Keratinocyte (primary cell): ENCODE measurements at places on chromosomes 7 and 10. TPM values are rescaled to one million over a fixed set of nuclear protein-coding genes. Genes with fewer than 3 reads are reported as not detected.

The ADAMTS14 gene
- polyA plus RNA-seq = 0.09 to 0.75 TPM (median 0.12 TPM) in 3 replicates

GRCh38 chr10:60417024-60417423 is 27.3 kb upstream of the ANK3 start:
- no peak overlapping the region for H3K27ac ChIP-seq
- no peak overlapping the region for H3K4me3 ChIP-seq
- no peak for DNase-seq
- peaks cover 28% of the 10 kb centered on the region for H3K4me1 ChIP-seq
- H3K36me3 ChIP-seq = no peaks in the 10 kb centered on the region
- H3K27me3 ChIP-seq = no peaks in the 10 kb centered on the region

- no peak overlapping the region for H3K4me3 ChIP-seq
- H3K36me3 ChIP-seq = no peaks in the 10 kb centered on the region
- DNase-seq = no peak
- no peak overlapping the region for H3K27ac ChIP-seq
- H3K4me1 ChIP-seq = no peaks in the 10 kb centered on the region
- no peaks in the 10 kb centered on the region for H3K27me3 ChIP-seq
These were observed 158.6 kb upstream of the CHRM2 start for GRCh38 chr7:136709876-136710275.

DNA sequence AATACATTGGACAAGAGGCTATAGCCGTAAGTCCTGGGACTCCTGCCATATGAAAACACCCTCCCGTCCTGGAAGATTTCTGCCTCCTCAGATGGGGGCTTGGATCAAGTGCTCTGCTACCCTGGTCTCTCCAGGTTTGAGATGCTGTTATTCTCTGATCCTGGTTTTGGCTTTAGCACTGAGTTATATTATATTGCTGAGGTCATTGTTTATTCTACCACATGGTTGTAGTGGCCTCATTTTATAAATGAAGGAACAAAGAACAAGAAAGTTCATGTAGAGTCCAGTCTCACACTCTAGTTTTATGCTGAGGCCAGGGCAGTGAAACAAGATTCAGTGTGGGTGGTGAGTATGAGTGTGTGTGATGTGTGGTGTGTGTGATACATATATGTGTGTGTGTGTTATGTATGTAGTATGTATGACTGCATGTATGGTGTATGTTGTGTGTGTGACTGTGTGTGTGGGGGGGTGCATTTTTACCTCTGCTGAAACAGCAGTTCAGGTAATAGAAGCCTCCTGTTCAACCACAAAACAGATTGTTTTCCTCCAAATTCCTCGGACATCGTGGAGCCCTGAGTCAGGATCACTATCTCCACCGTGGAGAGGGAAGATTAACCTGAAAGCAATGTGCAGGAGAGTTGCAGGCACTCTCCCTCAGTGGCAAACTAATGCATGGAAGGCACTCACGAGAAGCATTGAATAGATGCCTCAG is 80.7 kb downstream of the C7orf25 start:
- H3K36me3 ChIP-seq = no peaks in the 10 kb centered on the region
- no peak for DNase-seq
- H3K27me3 ChIP-seq = no peaks in the 10 kb centered on the region
- H3K27ac ChIP-seq = no peak overlapping the region

The FBXO24 gene
- 0.19 to 0.34 TPM (median 0.22 TPM) in 3 replicates for polyA plus RNA-seq

- H3K27me3 ChIP-seq = no peaks in the 10 kb centered on the region
- H3K36me3 ChIP-seq = no peaks in the 10 kb centered on the region
- no peak overlapping the region for H3K4me3 ChIP-seq
- DNase-seq = no peak
- no peaks in the 10 kb centered on the region for H3K4me1 ChIP-seq
These were observed 36.4 kb upstream of the ZNF488 start for GRCh38 chr10:47420305-47421056.

The NPS gene
- not detected in 3 replicates for polyA plus RNA-seq

DNA sequence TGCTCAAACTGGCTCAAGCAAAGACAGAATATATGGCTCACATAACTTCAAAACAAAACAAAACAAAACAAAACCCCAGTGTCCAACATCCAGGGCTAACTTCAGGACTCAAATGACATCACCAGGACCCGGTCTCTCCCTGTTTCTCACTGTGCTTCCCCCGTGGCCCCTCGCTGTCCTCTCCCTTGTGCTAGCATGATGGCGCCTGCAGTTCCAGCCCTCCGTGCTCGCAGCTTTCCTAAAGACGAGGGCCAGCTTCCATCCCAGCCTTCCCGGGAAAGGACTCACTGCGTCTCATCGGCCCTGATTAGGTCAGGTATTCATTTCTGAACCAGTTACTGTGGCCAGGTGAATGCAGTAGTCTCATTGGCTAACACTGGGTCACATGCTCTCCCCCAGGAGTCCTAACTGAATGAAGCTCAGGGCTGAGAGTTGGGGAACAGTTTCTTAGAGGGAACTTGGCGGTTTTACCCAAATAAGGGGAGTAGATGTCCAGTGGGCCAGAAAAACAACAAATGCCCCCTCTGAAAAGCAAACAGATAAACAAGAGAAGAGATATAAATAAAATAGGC is 33.0 kb upstream of the CTBP2 start:
- peaks cover 8% of the 10 kb centered on the region for H3K27me3 ChIP-seq
- no peak overlapping the region for H3K4me3 ChIP-seq
- no peaks in the 10 kb centered on the region for H3K36me3 ChIP-seq
- DNase-seq = no peak

GRCh38 chr7:155587486-155587885 is 41.1 kb upstream of the CNPY1 start:
- H3K4me1 ChIP-seq = peaks cover 8% of the 10 kb centered on the region
- DNase-seq = no peak
- no peaks in the 10 kb centered on the region for H3K36me3 ChIP-seq
- no peak overlapping the region for H3K4me3 ChIP-seq
- H3K27me3 ChIP-seq = peaks cover 12% of the 10 kb centered on the region

GRCh38 chr10:122699796-122700455 is at the start of gene C10orf120:
Gene C10orf120 (minus strand): TSS chr10:122699846. CDS start chr10:122699790, 56 bp downstream.
- H3K36me3 ChIP-seq = no peaks in the 10 kb centered on the region
- H3K4me1 ChIP-seq = peaks cover 2% of the 10 kb centered on the region
- no peak for DNase-seq
- no peak within 1 kb of the TSS for H3K27ac ChIP-seq

DNA sequence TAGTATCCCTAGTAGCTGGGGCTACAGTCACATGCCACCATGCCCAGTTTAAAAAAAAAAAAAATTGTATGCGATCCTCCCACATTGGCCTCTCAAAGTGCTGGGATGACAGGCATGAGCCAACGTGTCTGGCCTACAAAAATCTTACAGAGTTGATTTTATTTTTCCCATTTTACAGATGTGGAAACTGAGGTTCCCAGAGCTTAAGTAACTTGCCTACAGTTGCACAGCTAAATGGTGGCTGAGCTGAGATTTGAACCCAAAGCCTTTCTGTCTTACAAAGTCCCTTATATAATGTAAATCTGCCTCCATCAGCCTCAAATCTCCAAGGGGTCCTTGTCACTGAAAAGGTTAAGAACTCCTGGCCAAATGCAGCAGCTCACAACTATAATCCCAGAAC is 24.6 kb upstream of the LIMK1 start:
- peaks cover 18% of the 10 kb centered on the region for H3K4me1 ChIP-seq
- H3K4me3 ChIP-seq = no peak overlapping the region
- H3K36me3 ChIP-seq = no peaks in the 10 kb centered on the region
- no peak for DNase-seq

The TBC1D12 gene
- polyA plus RNA-seq = 2.3 to 7.0 TPM (median 4.6 TPM) in 3 replicates

- no peak overlapping the region for H3K27ac ChIP-seq
- no peak overlapping the region for H3K4me3 ChIP-seq
- peaks cover 6% of the 10 kb centered on the region for H3K36me3 ChIP-seq
- no peak for DNase-seq
- H3K27me3 ChIP-seq = no peaks in the 10 kb centered on the region
- peaks cover 9% of the 10 kb centered on the region for H3K4me1 ChIP-seq
These were observed 2.6 kb downstream of the TMEM243 start for GRCh38 chr7:87216701-87217508.
